Aorta (tissue), 5 donors: ENCODE measurements at places on chromosomes 3 and 15.
A peak's percentile ranks its signal among the peaks of the same experiment; 100 is the strongest.

- DNase-seq: peak; percentile 62
These were observed 34.0 kb downstream of the FGD5 start for GRCh38 chr3:14852717-14853116.

- no peak for DNase-seq
These were observed 41.8 kb downstream of the PRR23E start for GRCh38 chr3:127234778-127235177.

- no peak for DNase-seq
These were observed 537 bp upstream of the SCAP start for GRCh38 chr3:47476330-47476626.

DNA sequence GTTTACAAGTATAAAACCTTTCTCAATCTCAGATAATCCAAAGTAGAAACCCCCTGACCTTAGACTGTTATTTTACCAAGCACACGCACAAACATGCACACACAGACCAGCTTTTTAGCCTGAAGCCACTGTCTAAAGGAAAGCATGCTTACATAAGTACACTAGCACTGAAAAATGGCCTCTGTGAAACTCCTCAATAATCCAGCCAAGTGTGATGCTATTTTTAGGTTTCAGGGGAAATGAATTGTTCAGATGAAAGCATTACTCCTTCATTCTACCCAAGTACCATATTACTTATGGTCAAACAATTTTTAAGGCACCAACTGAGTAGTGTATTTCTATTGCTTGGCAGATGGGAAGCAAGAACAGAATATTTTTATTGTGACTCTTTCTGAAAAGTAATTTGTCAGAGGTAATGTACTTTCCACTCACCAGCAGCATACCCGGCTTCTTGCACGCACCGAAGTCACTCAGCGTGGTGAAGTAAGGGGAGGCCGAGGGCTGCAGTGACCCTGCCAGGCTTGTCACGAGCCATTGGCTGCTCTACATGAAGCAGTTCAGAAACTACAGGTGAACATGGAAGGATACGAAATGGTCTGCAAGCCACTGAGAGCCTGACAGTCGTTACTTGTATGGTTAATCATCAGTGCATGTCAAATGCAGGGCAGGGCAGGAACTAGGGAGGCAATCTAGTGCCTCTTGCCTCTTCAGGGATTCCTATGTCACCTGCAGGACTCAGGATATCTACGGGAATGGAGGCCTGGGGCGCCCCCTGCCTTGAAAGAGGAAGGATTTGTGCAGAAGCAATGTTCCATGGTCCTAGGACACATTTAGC lies 106.7 kb downstream of the GABRB3 start:
- DNase-seq: no peak

- no peak for DNase-seq
These were observed 21.1 kb downstream of the MAPK6 start for GRCh38 chr15:52039925-52040781.

DNA sequence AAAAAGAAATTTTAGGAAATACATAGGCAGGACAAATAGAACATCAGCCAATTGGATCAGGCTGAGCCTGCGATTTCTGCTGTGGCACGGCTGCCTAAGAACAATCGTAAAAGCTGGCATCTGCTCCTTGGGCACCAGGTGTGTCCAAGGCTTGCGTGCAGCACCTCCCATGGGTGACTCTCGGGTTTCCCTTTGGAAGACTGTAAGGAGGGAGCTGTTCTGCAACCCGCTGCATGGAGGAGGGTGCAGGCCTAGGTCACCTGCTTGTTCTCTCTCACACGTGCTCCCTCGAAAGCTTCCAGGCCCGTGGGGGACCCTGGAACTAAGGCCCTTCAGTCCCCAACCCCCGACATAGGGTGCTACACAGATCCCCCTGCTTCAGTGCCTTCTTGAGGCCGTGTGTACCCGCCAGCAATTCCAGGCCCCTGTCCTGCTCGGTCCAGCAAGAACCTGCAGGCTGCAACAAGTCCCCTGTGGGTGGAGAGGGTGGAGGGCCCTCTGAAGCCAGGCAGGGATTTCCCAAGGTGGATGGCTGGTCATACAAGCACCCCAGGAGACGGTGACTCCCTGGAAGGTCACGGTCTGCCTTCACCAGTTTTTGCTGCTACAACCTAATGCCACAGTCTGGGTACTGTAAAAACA lies 3.4 kb downstream of the GP9 start:
- no peak for DNase-seq
